Large intestine (tissue), 12 donors: ENCODE measurements at places on chromosomes 6 and 20.

- no peak for DNase-seq
Measured at GRCh38 chr6:34644716-34645115, 51.9 kb downstream of the ILRUN start.

GRCh38 chr20:46206025-46206424 lies 87.9 kb downstream of the CD40 start:
- DNase-seq = no peak

- DNase-seq = no peak
Measured at GRCh38 chr6:46888578-46888977, 33.2 kb downstream of the ADGRF5 start.

GRCh38 chr20:62156592-62157386 lies 13.2 kb downstream of the SS18L1 start:
- DNase-seq = peak; percentile 34

GRCh38 chr20:20549267-20549612 lies 163.2 kb downstream of the RALGAPA2 start:
- peak; percentile 18 for DNase-seq

DNA sequence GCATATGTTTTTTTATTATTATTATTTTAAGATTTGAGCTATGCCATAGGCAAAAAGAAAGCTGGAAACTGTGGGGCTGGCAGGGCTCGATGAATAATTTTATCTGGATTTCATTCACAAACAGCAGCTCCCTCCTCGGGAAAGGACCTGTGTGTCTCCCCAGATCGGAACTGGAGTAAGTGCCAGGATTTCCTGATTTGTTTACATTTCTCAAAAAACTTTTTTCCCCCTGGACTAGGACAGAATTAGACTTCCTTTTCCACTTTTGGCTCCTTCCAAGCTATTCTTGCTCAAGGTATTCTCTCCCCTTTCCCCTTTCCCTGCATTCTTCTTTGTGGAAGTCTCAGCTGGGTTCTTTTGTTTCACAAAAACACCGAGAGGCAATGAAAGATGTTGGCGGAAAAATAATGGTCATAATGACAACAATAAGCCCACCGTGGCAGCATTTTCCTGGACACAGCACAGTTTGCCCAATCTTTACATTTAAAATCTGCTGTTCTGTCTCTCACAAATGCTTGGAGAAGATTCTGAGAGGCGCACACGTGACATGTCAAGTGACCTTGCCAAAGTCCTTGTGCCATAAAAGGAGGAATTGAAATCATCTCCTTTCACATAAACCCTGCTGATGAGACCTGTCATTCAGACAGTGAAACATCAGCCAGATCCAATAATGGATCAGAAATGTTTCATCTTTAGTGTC lies 85.8 kb upstream of the PREP start:
- peak; percentile 68 for DNase-seq

- no peak for DNase-seq
Measured at GRCh38 chr6:17490724-17491123, 97.3 kb downstream of the CAP2 start.

- DNase-seq = peak; percentile 4
Measured at GRCh38 chr6:132084811-132085509, 133.8 kb upstream of the CCN2 start.

- DNase-seq = no peak
Measured at GRCh38 chr20:44938637-44939036, 21.6 kb downstream of the TOMM34 start.

- no peak for DNase-seq
Measured at GRCh38 chr6:138240476-138241245, 22.4 kb upstream of the PBOV1 start.

- DNase-seq = no peak
Measured at GRCh38 chr6:27879837-27880236, 32.4 kb downstream of the OR2B2 start.

DNA sequence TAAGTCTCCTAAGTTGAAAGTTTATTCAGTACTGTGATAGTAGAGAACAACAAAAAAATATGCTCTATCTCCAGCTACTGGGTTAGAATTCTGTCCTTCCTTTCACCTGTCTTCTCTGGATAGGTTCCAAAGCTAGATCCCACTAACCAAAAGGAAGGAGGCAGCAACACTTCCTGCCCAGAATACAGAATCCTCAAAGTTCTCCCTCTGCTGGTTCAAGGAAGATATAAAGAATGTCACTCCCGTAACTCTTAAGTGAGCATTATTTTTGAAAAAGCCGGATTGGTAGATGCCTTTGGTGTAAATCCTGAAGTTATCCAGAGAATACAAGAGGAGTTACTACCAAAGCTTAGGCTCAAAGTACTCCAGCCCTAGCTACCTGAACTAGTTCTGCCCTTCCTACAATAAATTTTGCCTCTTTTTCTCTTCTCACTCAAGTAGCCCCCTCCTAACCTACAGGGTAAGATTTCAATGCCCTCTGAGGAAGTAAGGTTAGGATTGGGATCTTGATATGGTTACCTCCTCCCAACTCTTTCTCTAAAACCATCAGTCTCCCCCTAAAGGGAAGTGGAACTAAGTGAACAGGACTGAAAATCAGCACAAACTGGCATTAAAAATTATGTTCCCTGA lies 26.0 kb upstream of the CRIP3 start:
- peak; percentile 45 for DNase-seq

DNA sequence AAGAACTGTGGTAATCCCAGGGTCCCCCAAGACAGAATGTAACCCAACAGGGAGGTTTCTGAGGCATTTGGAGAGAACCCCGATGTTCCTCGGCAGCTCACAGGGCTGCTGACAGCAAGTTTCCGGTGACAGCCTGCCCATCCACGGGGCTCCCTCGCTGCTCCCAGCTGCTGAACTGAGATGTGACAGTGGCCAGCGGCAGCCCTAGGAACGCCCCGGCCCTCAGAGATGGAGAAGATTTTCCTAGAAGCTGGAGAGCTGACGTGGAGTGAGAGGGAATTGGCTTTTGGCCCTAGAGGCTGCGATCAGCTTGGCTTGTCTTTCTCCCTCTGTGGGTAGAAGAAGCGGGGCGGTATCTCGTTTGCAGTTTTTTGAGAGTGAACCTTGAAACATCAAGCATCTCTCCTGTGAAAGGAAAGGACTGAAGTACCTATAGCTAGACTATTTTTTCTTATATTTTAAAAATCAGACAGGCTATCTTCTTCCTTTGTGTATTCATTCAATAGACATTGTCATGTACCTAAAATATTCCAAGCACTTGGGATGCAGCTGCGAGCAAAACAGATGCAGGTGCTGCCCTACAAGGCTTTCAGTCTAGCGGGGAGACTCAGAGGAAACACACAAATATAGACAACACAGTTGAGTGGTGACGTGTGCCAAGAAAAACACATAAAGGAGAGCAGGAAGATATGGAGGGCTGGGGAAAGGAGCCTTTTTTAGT lies 28.4 kb upstream of the NFATC2 start:
- DNase-seq = no peak

DNA sequence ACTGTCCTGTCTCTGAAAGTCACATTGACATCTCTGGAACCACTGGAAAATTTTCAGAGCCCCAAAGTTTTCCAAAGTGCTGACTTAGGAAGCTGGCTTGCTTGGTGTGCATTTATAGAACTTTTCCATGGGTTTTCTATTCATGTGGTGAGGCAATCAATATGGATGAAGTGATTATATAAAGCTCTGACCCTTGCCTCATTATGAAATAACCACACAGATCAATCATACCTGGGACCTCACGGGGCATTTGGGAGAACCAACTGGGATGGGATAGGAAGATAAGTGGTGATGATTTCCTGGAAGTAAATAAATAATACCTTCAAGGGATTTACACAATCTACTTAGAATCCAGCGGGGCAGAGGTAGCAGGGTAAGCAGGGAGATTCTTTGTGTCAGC lies 22.9 kb upstream of the SIM1 start:
- DNase-seq = no peak
